Diencephalon (tissue), 1 donor: ENCODE measurements at places on chromosomes 7 and 10. TPM values are rescaled to one million over a fixed set of nuclear protein-coding genes. Genes with fewer than 3 reads are reported as not detected.

Gene C10orf62
- total RNA-seq, result 0.23 TPM

Gene NPC1L1
- total RNA-seq, result not detected

Gene DRGX
- 0.23 TPM for total RNA-seq

Gene C10orf53
- not detected for total RNA-seq

Gene SAP25
- not detected for total RNA-seq

Gene HOXA11
- not detected for total RNA-seq
